ENCODE measurements at places on chromosomes 7 and 10. TPM values are rescaled to one million over a fixed set of nuclear protein-coding genes. Genes with fewer than 3 reads are reported as not detected.

Gene CTAGE15
- 0.97 TPM for polyA plus RNA-seq

Gene SHH
- not detected for polyA plus RNA-seq

Gene PPIA
- polyA plus RNA-seq = 6,965 TPM

Gene ZNF789
- polyA plus RNA-seq = 17.5 TPM

Gene NKX2-3
- not detected for polyA plus RNA-seq

Gene UTF1
- polyA plus RNA-seq = not detected

Gene SFTPA1
- polyA plus RNA-seq = not detected

Gene LIPK
- 0.56 TPM for polyA plus RNA-seq

Gene PSD
- 0.10 TPM for polyA plus RNA-seq

Gene COL26A1
- polyA plus RNA-seq = not detected

Gene NUDT13
- 1.3 TPM for polyA plus RNA-seq

Gene IL2RA
- polyA plus RNA-seq = not detected

Gene MEOX2
- polyA plus RNA-seq = not detected

All from keratinocyte (primary cell).